NCI-H2171 (cell line): ENCODE measurements at places on chromosomes 4 and X.

DNA sequence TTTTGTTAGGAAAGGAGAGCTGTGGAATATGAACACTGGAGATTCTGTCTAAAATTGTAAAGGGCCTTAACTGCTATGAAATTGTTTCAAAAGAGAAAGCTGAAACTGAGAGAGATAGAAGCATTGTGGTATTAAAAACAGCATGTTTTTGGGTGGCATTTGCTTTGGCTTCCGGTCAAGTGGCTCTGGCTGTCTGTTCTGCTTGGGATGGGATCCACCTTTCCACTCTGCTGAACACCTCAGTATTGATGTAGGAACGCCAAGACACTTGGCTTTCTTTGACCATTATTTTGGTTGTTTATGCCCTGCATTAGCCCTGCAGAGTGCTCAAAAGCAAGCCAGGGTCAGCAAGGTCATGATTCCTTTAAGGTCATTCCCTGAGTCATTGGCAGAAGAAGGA, 199.7 kb downstream of the SLC4A4 start:
- DNase-seq, result no peak

DNA sequence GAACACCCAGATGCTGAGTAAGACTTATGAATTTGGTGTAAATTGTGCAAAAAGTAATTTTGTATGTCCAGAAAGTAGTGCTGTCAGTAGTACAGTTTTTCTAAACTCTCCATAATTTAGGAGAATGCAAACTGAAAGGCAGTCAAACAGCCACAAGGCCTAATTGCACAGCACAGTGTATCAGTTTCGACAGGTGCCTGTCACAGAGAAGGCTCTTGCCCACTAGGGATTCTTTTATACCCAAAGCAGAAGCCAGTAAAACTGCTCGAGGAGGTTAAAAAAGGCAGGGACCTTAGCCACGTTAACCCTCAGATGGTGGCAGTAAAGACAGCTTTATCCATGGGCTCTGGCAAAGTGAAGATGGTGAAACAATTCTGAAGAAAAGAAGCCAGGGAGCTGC, 69.4 kb upstream of the GATB start:
- no peak for DNase-seq

GRCh38 chrX:13590207-13590606, 20.8 kb downstream of the EGFL6 start:
- DNase-seq, result no peak

GRCh38 chrX:136768469-136769084, 12.2 kb downstream of the ARHGEF6 start:
- peak; percentile 43 for DNase-seq

DNA sequence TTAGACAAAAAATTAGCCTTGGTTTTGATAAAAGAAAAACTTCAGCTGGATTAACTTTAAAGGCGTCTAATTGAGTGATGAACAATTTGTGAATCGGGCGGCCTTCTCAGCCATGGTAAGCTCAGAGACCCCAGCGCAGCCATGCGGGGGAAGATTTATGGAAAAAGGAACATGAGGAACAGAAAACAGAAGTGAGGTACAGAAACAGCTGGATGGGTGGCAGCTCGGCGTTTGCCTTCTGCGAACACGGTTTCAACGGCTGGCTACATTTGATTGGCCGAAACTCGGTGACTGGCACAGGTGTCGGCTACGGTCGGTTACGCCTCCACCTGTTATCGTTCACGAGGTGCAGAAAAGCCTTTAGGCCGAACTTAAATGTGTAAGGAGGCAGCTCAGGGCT, 401.4 kb upstream of the FAT1 start:
- no peak for DNase-seq

DNA sequence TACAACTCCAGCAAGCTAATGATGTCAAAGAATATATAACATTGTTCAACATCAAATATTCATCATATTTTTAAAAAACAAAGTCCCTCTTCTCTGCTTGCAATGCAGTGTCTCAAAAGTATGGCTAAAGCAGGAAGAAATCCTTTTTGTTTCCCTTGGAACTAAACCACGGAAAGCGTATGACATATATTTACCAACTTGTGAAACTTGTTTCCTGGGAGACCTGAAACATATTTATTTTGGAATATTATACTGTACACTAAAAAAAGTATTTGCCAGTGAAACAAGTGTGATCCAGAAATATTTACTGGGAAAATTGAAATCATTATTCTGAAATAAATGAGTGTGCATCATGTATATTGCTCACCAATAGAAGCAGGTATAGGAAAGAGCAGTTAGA, 156.0 kb upstream of the ANKRD50 start:
- no peak for DNase-seq

GRCh38 chr4:102473476-102473875, 27.7 kb upstream of the NFKB1 start:
- no peak for DNase-seq

DNA sequence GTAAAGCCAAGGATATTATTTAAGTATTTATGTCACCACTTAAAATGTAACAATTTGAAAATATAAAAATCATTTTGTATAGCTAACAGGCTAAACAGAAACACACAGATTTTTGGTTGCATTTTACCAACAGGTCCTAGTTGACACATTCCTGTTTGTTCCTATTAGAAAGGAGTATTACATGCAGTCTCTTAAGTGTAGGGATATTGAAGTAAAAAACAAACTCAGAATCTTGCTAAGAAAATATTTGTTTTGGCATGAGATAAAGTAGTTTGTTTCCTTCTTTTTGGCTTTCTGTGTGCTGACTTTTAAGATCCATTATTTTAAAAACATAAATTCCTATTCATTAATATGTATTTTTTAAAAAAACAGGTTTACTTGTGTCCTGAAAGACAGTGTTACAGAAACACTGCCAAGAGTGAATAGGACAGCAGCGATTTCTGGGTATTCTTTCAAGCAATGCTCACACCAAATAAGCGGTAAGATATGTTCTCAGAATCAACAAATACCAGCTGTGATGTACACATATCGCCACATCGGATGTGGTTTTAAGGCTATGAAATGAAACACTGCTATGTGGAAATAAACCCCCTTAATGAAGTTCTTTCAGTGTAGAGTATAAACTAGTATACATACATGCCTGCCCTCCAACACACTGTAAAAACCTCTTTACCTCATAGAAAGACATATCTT, 6.9 kb downstream of the F11 start:
- no peak for DNase-seq

DNA sequence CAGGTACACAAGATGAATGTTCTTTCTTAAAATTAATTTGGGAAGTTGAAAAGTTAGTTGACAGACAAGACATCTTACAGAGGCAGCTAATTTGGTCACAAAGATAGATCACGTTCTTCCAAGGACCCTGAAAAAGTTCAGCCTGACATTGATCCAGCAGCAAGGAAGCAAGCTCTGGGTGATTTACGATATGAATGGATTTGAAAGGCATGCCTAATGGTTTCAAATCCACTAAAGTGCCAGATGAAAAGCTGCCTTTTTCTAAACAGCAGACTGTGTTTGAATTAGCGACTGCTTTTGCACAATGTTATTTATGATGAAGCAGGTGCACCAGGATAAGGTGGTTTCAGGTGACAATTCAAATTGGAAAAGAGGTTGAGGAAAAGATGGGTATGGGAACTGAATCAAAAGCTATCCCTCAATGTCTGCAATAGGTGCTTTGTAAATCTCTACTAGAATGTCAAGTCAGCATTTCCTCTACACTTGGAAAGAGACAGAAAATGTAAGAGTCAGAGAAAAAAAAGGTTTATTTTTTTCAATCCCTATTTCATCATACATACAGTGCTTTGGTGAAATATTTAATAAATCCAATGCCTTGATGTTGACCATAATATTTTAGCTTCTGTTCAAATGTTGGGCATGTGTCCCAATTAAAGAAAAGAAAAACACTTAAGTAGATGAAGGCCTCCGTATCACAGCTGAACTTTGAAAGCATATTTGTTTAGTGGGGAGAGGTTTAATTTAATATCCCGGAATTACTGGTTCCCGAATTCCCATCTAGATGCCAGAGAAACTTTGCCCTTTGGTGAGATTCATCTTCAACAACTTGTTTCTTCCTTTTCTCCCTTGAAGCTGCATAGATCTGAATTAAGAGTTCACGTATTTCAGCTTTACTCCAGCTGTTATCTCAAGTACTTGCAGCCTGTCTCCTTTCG, 6.0 kb downstream of the RASGEF1B start:
- DNase-seq, result no peak

- DNase-seq, result no peak
Measured at GRCh38 chr4:15361529-15361928, 66.3 kb upstream of the C1QTNF7 start.

DNA sequence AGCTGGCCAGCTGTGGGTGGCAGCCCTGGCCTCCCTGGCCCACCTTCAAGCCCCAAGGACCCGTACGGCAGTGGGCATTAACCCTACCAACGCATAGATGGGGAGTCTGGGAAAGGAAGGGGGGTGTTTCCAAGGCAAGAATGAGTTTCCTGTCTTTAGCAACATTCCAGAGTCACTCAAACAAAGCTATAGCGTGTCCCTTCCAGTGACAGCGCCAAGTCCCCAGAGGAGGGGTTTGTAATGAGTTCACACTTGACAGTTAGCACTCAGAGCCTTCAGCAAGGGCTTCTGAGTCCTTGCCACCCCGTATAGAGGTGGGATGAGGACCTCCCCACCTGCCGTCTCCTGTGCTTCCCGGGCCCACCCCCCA, 1.8 kb downstream of the BGN start:
- no peak for DNase-seq

GRCh38 chr4:159455675-159456237, 352.9 kb downstream of the RAPGEF2 start:
- no peak for DNase-seq

DNA sequence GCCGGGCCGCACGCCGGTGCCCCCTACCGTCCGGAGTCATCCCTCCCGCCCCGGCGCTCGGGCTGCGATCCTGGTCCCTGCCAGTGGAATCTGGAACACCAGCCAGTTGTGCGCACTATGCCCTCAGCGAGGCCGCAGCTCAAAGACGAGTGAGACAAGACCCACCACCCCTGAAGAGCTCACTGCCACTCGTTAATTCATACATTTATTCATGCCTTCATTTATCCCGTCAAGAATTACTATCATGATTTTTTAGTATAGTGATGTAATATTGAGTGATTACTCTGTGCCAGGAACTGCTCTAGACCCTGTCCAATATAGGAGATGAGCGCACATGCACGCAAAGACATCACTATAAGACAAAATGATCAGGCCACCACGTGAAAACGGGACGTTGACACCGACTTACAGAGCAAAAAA, 247 bp upstream of the PPA2 start:
- DNase-seq, result peak; percentile 48

GRCh38 chrX:71393919-71394318, 27.8 kb downstream of the TAF1 start:
- no peak for DNase-seq

DNA sequence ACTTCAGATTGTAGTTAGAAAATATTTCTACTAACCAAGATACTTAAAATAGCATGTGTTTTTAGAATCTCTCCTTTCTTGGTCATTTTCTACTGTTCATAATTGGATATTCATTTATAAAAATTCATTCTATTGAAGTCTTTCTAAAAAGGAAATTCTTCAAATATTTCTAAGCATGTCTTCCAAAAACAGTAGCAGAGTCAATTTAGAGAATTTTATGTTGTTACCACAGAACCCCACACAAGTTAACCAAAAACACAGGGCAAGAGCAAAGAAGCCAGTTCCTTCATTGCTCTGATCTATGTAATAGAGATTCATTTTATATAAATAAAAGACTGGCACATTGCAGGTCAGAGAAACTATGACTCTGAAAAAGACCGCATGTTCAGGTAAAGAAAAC, 345.1 kb upstream of the PITX2 start:
- no peak for DNase-seq

DNA sequence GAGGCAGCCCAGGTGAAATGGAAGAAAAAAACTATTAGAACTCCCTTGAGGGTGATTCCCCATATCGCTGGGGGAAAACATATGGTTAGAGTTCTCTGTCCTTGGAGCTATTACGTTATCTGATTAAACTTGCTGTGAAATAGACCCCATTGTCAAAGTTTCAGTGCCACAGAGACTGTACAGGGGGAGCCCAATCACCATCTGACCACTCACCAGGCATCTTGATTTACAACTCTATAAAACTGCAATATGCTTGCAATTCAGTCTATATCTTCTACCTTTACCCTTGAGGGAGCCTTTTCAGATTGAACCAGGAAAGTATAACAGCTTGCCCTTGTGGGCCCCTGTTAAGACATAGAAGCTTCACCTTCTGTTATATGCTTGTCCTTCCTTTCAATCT, 18.2 kb downstream of the TMEM255A start:
- peak; percentile 5 for DNase-seq

DNA sequence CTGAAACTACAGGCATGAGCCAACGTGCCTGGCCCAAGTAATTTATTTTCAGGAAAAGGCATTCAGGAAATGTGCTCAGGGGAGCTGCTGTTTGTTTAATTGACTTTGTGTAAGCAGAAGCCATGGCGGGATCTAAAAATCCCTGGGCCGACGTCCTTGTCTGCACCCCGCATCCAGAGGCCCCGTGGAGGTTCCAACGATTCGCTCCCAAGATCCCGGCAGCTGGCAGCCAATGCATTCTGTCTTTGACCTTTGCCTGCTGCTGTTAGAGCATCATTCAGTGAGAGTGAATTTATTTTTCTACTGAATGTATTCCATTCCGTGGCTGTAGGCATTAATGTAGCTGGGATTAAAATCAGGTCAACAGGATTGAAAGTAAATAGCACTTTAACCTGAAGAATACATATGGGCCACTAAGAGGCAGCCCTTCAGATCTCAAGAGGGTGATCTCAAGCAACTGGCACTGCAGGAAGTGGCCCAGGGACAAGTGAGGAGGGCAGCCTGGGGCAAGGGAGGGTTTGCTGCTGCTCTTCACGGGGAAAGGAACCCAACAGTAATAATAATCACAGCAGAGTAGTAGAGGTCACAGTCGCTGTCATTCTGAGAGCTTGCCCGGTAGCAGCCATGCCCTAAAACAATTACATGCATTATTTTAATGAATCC, 75.2 kb downstream of the PSAPL1 start:
- DNase-seq, result no peak

GRCh38 chr4:138056541-138056940, 185.6 kb downstream of the SLC7A11 start:
- DNase-seq, result no peak

DNA sequence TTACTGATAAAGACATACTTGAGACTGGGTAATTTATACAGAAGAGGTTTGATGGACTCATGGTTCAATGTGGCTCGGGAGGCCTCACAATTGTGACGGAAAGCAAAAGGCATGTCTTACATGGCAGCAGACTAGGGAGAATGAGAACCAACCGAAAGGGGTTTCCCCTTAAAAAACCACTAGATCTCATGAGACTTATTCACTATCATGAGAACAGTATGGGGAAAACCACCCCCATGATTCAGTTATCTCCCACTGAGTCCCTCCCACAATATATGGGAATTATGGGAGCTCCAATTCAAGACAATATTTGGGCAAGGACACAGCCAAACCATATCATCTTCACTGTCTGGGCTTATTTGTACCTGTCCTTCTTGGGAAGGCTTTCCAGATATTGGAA, 22.8 kb upstream of the MUC7 start:
- DNase-seq, result no peak

DNA sequence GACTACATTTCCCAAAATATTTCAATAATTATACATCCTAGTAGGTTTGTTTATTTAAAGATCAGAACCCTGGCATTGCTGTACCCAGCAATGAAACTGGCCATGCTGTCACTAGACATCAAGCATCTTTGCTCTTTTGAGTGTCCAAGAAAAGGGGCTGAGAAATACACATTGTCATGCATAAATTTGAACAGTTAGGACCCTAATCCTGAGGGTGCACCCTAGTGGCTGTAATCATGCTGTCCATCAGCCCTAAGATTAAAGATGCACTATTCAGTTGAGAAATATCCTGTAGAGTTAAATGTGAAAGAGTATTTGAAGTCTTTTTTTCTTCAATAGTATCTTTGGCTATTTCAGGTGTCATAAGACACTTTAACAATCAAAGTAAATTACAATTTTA, 108.8 kb downstream of the NFKB1 start:
- no peak for DNase-seq
